Activated CD8-positive, alpha-beta memory T cell treated with anti-CD3 and anti-CD28 coated beads for 36 hours (primary cell): ENCODE measurements at places on chromosomes 2 and 18. TPM values are rescaled to one million over a fixed set of nuclear protein-coding genes. Genes with fewer than 3 reads are reported as not detected.

Gene CTLA4
- 65.0 TPM for total RNA-seq

Gene IGFBP5
- not detected for total RNA-seq

Gene SERPINB7
- total RNA-seq = not detected

Gene SLC4A3
- total RNA-seq = 0.04 TPM

Gene B4GALT6
- total RNA-seq = 4.3 TPM

Gene CD226
- 189 TPM for total RNA-seq
